ENCODE measurements at places on chromosomes 5 and 9.
A peak's percentile ranks its signal among the peaks of the same experiment; 100 is the strongest.

- peak; percentile 20 for DNase-seq
These were observed 86.1 kb downstream of the ZNF354C start for GRCh38 chr5:179146277-179146676.

GRCh38 chr5:91642581-91642980 lies 259.5 kb upstream of the ARRDC3 start:
- no peak for DNase-seq

GRCh38 chr5:114790403-114790792 lies 379.3 kb downstream of the TRIM36 start:
- no peak for DNase-seq

DNA sequence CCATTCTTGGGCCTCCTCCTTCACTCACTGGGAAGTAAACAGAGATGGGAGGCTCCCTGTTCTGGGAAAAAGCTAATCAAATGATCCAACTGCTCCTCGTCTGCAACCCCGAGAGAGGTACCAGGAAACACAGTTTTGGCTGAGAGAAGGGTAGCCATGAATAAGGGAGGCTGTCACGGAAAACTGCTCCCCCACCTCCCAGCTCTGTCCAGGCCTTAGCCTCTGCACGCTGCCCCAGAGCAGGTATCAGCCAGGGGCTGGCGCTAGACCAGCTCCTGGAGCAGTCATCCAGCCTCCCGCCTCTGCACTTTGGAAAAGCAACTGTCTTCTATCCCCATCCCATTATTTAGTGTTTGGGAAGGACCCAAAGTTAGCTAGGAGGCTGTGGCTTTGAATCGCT lies 266.1 kb downstream of the NDUFS4 start:
- DNase-seq, result no peak

Measured in stimulated activated CD4-positive, alpha-beta T cell treated with anti-CD3 and anti-CD28 coated beads, Interleukin-1b, Interleukin-23, amount 100 ng/mL, for 1 hour (primary cell).